ENCODE measurements at places on chromosomes 13 and 19.

- no peak for DNase-seq
Measured at GRCh38 chr19:9009935-9010651, at the start of gene MUC16. MUC16 (minus strand) TSS chr19:9010409.

GRCh38 chr19:21902571-21902970 lies 66.6 kb upstream of the ZNF43 start:
- DNase-seq, result no peak

GRCh38 chr13:101919541-101920181 lies 467.2 kb downstream of the ITGBL1 start:
- no peak for DNase-seq

DNA sequence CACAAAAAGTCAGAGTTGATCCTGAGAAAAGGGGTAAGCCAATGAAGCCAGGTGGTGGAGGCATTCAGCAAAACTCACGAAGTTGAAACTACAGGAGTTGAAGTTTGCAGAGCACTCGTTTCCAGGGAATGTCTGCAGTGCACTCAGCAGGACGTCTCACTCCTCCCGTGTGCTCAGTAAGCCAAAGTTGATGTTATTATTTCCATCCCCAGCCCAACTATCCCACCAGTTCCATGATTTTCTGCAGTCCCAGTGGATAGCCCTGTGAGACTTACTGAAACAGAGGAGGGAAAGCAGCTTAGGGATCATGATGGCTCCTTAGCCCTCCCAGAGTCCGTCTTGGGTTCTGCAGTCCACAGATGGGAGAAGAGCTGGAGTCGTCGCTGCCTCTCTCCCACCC lies at the start of gene TARM1:
Gene TARM1 (minus strand): TSS at position 334 of the 400 bp plus-strand sequence. CDS start 25 bp downstream, at position 309.
- DNase-seq, result no peak

DNA sequence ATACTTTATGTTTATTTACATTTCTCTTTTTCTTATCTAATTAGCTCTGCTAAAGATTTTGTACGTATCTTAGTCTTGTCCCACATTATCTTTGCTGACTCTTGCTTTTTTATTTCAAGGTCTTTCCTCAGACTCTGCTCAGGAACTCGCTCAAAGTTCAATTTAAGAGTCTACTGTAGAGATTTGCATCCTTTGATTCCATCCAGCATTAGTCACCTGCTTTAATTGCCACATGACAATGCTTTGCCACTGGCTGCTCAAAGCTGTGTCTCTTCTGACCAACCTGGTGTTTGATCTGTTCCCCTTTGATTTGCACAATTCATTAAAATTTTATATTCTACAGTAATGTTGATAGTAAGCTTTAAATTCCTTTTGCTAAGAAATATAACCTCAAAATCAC lies 157.9 kb upstream of the FREM2 start:
- DNase-seq, result no peak

Data from NCI-H2081 treated with DMSO at 0.1 percent for 48 hours (cell line).